Stimulated activated CD4-positive, alpha-beta T cell treated with anti-CD3 and anti-CD28 coated beads, Interleukin-1b, Interleukin-23, amount 100 ng/mL, for 1 hour (primary cell): ENCODE measurements at places on chromosomes 5 and 9.

DNA sequence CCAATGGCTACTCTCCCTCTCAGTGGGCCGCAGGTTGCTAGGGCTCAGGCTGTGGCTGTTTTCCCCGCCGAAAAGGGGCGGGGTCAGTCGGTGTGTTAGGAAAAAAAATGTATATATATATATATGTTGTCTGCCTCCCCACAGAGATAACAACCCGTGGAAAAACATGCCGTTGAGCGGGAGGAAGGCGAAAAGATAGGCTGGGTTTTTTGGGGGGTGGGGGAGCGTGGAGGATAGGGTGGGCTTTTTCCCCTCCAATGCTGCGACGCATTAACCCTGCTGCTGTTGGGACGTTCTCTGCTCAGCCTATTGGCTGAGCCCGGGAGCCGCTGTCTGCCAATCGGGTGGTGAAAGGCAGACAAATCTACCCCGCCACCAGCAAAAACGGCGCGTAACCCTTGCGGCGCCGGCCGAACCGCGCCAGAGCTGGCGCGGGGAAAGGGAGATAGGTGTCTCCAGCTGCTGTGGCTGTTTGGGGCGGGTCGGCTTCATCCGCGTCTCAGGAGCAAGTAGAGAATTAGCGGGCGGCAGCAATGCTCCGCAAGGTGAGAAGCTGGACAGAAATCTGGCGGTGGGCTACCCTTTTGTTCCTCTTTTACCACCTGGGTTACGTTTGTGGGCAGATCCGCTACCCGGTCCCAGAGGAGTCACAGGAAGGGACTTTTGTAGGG, at the start of gene PCDHGC4:
Gene PCDHGC4 (plus strand): TSS at position 390 of the 671 bp plus-strand sequence. CDS start 144 bp downstream, at position 534.
- no peak for DNase-seq

GRCh38 chr5:169796731-169797130, 159.7 kb downstream of the DOCK2 start:
- no peak for DNase-seq

- DNase-seq: no peak
Observed at GRCh38 chr5:138948471-138949222, 73.5 kb upstream of the LRRTM2 start.

GRCh38 chr5:150562832-150563231, 54.9 kb downstream of the NDST1 start:
- DNase-seq: no peak

GRCh38 chr9:19682397-19682796, 106.4 kb downstream of the SLC24A2 start:
- no peak for DNase-seq

- DNase-seq: no peak
Observed at GRCh38 chr5:1748271-1748670, 51.4 kb downstream of the MRPL36 start.

- no peak for DNase-seq
Observed at GRCh38 chr5:81856948-81857928, 106.3 kb upstream of the SSBP2 start.

DNA sequence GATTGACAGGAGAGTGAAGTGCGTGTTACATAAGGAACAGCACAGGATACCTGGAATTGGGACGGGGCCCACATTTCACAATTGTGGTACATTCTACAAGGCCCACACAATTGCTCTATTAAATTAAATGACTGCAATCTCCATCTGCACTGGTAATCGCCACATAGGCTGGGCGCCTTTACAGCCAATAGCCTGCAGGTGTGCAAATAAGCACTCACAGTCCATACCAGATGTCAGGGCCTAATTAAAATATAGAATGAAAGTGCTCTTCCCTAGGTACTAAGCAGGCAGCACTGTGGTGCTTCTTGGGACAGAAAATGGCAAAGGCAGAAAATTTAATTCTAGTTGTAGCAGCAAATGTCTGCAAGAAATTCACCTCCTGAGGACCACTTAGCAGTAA, 82.7 kb downstream of the ATP10B start:
- no peak for DNase-seq

DNA sequence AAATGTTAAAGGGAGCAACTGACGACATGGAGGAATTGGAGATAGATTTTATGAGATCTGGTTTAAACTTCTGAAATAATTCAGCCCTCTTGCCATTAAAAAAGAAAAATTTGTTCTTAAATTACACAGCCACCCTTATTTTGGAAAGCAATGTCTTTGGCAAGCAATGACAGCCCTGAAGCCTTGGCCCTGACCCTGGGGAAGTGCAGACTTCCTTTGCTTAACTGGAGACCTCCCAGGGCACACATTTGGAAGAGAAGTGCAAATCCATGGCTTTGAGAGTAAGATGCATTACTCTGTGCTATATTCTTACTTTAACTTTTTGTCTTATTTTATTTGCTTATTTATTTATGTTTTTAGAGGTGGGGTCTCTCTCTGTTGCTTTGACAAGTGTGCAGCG, 22.0 kb downstream of the RXFP3 start:
- no peak for DNase-seq

GRCh38 chr5:102901424-102902134, 146.5 kb downstream of the PAM start:
- DNase-seq: no peak

- DNase-seq: no peak
Observed at GRCh38 chr5:41935544-41935943, 10.5 kb downstream of the FBXO4 start.

DNA sequence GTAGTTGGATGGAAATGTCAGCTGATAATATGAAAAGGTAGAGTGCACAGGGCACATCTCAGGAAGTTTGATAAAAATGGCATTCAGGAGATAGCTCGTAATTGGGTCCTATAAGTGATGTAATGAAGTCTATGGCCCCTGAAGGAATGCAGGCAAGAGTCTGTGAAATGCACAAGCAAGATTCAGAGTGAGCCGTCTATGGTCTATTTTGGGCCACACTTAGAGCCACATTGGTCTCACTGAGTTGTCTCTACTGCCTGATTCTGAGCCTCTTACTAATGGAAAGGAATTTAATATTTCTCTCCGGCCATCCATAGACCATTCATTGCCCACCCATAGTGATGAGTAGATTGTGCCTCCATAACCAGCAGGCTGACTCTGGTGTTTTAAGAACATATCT, 111.3 kb upstream of the KCNN2 start:
- no peak for DNase-seq

DNA sequence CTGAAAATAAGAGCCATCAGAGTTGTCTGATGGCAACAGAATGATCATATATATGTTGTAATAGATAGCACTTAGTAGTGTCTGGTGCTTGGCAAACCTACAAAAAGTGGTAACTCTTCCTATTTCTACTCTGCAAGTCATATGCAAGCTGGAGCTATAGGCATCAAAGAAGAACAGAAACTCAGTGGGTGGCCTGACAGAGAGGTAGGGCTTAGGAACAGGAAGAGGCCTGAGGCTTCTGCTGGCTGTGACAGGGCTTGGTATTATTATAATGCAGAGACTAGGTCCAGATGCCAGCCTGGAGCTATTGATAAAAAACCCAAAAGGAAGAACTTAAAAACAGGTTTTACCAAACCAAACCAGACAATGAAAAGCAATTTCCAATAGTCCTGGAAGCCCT, 4.4 kb upstream of the DIAPH1 start:
- DNase-seq: no peak
